ENCODE measurements at places on chromosomes 2 and 18.

DNA sequence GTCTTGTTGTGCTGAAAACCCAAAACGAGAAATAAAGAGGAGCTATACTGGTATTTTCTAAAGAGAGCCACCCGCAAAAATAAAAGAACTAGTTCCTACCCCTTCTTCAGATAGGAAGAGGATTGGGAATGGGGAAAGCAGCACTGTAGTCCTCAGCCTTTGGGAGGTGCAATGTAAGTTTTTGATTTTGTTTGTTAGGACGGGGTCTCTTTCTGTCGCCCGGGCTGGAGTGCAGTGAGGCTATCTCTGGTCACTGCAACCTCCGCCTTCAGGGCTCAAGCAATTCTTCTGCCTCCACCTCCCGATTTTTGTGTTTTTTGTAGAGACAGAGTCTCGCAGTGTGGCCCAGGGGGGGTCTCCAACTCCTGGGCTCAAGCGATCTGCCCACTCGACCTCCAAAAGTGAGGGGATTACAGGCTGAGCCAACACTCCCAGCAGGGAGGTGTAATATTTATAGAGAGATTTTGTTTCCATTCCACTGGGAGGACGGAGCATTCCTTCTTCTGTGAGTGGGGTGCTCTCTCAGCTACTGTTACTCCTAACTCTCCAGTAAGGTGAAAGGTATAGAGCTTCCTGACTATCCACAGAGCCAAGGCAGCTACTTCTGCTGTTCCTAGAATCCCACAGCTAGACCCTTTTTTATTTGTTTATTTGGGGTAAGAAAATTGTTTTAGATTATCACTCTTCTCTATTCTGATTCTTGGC lies 13.1 kb upstream of the GULP1 start:
- DNase-seq = no peak

DNA sequence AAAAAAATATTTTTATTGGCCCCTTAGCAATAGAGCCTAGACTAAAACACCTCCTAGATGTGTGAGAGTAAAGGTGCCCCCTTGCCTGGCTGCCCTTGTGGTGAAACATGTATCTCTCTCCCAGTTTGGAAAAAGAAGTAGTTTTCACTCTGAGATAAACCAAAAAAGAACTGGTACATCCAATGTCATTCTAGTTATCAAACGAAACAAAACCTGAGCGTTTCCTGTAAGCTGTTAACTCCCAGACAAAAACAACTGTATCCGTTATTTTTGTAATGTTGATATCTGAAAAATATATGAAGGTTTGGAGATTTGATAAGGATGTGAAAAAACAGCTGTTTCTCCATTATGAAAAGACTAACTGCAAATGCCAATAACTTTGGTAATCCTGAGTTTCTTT lies 24.3 kb downstream of the HEATR5B start:
- DNase-seq = no peak

DNA sequence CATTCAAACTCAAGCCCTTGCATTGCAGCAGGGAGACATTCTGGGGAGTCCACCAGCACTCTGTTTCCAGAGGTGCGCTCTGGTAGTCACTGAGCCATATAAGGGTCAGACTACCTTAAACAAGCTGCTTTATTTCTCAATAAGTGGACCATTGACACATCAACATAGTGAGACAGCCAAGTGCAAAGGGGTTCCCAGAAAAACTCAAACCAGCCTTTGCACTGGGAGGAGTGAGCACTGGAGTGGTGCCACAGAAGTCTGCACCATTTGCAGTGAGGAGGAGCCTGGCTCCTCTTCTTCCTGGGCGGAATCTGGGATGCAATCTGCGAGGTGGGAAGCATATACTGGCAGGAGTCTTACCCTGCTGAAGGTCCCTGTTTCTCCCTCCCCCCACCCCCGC lies 86.4 kb downstream of the OSR1 start:
- DNase-seq = no peak

GRCh38 chr2:180927030-180927686 lies 53.2 kb upstream of the UBE2E3 start:
- no peak for DNase-seq

GRCh38 chr18:11861583-11862288 lies 10.5 kb downstream of the CHMP1B start:
- DNase-seq = no peak

GRCh38 chr2:193124815-193125214 lies 930.1 kb upstream of the TMEFF2 start:
- no peak for DNase-seq

DNA sequence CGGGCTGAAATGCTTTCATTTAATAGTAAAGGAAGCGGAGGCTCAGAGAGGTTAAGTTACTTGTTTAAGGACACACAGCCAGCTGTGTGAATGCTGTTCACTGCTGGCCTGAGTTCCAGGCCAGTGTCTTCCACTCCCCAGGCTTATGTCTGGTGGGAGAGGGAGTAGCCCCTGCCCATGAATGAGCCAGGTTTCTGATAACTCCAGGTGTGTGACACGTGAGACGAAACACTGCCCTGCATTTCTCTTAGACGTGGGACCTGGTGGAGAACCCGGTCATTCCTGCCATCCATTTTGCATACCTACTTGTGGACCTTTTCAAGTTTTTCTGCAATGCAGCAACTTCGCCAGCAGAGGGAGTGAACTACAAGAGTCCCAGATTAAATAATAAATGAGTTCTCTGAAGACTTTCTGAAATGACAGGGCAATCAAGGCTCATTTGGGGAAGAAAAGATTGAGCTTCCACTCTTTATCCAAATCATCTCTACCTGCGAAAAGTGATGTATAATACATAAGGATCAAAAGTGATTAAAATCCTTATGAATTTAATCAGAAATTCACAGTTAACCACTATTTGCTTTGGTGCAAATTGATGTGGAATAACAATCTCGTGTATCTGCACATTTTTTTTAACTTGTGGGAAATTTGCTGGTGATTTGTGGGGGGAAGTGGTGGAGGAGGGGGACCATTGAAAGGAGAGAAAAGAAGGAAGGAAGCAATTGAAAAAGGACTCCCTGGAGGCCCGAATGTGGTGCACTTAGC lies 79.4 kb upstream of the ASB18 start:
- peak; percentile 59 for DNase-seq

DNA sequence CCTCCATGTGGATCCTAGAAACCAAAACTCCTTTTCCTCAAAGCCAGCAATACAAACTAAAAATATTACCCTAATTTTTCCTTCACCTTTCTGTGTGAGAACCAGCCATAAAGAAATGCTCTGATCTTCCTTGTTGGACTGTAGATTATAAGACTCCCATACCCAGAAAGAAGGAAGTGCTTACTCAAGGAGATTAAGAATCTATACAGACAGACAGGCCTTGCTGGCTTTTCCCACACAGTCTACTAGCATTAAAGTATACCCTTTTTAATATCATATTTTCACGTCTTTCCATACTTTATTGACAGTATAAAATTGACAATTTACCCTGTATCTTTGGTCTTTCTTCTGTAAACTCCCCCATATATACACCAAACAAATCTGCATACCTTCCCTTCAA lies 139.0 kb downstream of the GULP1 start:
- no peak for DNase-seq

- no peak for DNase-seq
Observed at GRCh38 chr2:119402106-119402505, 29.5 kb upstream of the TMEM37 start.

DNA sequence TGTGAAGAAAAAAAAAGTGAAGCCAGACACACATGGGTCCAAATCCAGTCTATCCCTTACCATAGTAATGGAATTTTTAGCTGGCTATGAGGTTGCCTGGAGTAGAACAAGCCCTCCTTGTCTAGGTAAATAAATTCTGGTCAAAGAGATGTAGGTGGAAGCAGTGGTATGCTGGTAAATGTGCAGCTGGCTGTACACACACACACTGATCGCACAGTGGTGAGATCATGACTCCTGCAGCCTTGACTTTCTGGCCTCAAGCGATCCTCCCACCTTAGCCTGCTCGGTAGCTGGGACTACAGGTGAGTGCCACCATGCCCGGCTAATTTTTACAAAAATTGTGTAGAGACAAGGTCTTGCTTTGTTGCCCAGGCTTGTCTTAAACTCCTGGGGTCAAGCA lies 90.5 kb upstream of the FBXO11 start:
- no peak for DNase-seq

- no peak for DNase-seq
Observed at GRCh38 chr2:9149726-9150567, 56.7 kb upstream of the ASAP2 start.

GRCh38 chr18:69282371-69282770 lies 118.3 kb upstream of the DOK6 start:
- no peak for DNase-seq

DNA sequence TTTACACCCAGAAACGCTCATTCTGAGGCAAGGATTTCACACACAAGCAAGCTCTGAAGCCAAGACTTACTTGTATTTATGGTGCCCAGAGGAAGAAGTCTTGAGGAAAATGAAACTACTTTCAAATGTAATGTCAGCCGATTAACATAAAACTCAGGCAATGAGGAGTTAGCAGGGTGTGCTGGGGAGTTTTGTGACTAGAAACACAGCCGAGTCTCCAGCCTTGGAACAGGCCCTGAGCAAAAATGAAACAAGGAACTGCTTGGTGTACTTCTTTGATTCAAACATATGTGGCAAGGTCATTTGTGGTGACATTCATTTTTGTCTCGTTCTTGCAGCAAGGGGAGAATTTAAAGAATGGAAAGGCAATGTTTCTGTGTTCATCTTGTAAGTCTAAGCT lies 4.5 kb downstream of the DYTN start:
- no peak for DNase-seq

- DNase-seq = no peak
Observed at GRCh38 chr18:12053289-12053688, 40.4 kb upstream of the ANKRD62 start.

DNA sequence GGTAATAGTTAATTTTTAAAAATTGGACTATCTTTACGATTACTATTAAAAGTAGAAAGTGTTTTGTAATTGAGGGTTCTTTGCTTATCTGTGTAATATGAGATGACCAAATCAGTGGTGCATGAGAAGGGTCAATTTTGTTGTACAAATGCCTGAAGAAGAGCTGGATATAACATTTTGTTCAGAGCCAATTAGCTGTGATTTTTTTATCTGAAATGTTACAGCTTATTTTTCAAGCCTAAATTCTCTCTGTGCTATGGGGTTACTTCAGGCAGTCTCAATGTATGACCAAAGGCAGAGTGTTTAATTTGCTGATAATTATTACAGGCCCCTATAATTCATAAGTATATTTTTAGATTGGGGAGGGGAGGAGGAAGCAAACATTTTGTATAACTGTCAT lies 41.8 kb downstream of the OTX1 start:
- no peak for DNase-seq

DNA sequence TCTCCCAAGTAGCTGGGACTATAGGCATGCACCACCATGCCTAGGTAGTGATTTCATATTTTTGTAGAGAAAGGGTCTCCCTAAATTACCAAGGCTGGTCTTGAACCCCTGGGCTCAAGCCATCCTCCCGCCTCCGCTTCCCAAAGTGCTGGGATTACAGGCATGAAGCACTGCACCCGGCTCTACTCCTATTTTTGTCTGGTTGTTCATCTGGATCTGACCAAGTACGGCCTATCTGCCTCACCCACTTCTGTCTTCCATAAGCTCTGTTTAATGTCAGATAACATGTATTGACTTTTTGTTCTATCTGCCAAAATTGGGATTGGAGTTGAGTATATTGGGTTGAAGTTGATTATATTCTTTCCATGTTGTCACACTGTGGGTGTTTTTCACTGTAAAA lies 198.4 kb downstream of the AFF3 start:
- no peak for DNase-seq

DNA sequence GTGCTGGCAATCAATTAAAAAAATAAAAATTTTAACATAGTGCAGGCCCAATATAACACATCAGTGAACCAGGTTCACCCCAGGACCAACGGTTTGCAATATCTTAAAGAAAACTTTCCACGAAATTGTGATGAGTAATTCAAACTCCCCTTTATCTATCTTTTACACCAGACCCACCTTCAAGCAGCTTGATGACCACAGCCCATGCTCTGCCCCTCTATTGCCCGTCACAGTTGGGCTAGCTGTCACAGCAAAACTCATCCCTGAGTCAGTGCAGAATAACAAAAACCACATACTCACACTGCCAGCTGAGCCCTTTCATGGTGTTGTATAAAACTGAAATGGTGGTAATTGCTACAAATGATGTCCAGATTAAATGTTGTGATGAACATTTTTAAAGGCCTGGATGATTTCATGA lies 112.5 kb upstream of the CREB1 start:
- DNase-seq = no peak

DNA sequence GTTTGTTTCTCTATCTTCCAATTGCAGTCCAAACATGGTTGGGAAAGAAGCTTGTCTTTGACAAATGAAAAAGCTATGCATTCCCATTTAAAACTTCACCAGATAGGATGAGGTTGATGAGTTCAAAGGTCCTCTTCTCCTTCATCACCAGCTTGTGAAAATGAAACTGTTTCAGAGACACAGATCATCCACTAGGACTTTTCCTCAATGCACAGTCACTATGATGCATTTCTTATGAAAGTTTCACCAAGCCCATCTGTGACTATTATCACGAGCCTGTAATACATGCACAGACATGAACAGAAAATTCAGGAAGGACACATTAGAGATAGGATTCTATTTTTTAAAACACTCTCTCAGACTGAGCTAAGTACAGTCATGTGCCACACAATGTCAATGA lies 644.4 kb downstream of the PLCL1 start:
- no peak for DNase-seq

- no peak for DNase-seq
Observed at GRCh38 chr18:12086677-12087470, 6.8 kb upstream of the ANKRD62 start.

DNA sequence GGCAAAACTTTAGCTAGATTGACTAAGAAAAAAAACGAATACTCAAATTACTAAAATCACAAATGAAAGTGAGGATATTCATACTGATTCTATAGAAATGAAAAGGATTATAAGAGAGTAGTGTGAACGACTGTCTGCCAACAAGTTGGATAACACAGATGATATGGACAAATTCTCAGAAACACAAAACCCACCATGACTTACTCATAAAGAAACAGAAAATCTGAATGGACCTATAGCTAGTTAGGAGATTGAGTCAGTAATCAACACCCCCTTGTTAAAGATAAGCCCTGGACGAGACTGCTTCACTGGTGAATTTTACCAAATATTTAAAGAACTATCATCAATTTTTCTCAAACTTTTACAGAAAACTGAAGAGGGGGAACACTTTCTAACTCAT lies 108.8 kb upstream of the TMEM200C start:
- no peak for DNase-seq

- no peak for DNase-seq
Observed at GRCh38 chr2:71798266-71799012, 345.1 kb downstream of the DYSF start.

DNA sequence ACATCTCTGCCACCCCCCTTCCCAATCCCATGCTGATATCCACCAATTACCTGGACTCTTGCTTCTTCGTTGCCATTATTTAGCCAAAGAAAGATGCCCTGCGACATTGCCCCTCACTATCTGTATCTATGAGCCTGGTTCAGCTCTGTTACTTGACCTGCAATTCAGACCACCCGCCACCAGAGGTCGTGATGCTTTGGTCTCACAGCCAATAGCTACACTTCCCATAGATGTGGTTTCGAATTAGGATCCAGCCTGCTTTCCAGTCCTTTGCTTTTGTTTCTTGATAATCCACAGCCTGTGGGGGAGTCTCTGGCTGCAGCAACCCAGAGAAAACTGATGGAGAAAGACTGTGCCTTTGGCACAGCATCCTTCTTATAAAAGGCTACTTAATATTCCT lies 239.4 kb downstream of the KLHL29 start:
- DNase-seq = no peak

- DNase-seq = no peak
Observed at GRCh38 chr2:69742322-69742952, 503 bp downstream of the ANXA4 start.

Measured in CD4-positive, alpha-beta T cell treated with Interleukin-12 subunit alpha and Interleukin-12 subunit beta, for 1 hour (primary cell).